ENCODE measurements at places on chromosomes 2 and 18.

DNA sequence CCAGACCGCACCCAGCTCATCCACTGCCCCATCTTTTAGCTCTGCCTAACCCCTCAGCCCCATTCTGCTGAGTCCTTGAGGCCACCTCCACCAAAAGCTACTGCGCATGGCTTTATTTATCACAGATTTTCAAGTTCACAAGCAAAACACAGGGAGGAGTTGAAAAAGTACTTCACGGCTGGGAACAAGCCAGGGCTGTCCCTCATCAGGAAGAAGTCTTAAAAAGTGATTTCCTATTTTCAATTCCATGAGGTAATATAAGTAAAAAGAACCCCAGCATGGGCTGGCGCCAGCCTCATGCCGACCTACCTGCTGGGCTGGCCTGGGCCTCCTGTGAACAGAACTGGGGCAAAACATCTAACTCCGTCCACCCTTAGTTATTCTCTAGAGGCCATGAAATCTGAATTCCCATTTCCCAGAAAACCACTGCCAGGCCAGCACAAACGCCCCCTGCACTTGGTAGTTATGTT, 69.0 kb downstream of the POLR1A start:
- DNase-seq: no peak

GRCh38 chr2:80482276-80482675, 177.7 kb upstream of the LRRTM1 start:
- no peak for DNase-seq

- peak; percentile 20 for DNase-seq
These were observed 2.0 kb downstream of the SATB2 start for GRCh38 chr2:199455545-199456382.

DNA sequence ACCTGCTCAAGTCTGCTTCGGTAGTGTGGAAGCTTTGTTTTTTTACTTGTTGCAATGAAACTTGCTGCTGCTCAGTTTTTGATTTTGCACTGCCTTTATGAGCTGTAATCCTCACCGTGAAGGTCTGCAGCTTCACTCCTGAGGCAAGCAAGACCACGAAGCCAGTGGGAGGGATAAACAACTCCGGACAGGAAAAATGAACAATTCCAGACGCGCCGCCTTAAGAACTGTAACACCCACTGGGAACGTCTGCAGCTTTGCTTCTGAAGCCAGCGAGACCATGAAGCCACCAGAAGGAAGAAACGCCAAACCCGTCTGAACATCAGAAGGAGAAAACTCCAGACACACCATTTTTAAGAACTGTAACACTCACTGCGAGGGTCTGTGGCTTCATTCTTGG, 245.7 kb upstream of the REG3G start:
- no peak for DNase-seq

DNA sequence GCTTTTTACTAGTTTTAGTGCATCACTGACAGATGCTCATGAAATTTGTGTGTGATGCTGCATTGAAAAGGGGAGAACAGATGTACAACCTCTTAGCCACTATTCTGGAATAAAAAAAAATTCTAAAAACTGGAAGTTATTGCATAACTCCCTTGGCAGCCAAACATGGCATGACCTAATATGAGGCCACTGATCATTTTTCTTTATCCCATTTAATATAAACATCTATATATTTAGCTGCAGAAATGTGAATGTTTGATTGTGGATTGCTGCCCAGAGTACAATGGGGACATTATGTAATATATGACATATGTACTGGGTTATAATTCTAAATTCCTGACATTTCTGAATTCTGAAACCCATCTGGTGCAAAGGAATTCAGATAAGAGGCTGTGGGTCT, 86.5 kb downstream of the CDCA7 start:
- DNase-seq: peak; percentile 43

- DNase-seq: no peak
These were observed 68.0 kb upstream of the RIOK3 start for GRCh38 chr18:23384778-23385736.

GRCh38 chr2:128368437-128369107, 49.9 kb upstream of the HS6ST1 start:
- DNase-seq: no peak

GRCh38 chr2:233917116-233917515, at the start of gene TRPM8:
Gene TRPM8 (plus strand): TSS chr2:233917373. CDS start chr2:233926538, 9,165 bp downstream.
- DNase-seq: no peak

- peak; percentile 65 for DNase-seq
These were observed 319.8 kb downstream of the RND3 start for GRCh38 chr2:150167711-150168110.

GRCh38 chr18:36394486-36394885, 97.0 kb downstream of the FHOD3 start:
- no peak for DNase-seq

DNA sequence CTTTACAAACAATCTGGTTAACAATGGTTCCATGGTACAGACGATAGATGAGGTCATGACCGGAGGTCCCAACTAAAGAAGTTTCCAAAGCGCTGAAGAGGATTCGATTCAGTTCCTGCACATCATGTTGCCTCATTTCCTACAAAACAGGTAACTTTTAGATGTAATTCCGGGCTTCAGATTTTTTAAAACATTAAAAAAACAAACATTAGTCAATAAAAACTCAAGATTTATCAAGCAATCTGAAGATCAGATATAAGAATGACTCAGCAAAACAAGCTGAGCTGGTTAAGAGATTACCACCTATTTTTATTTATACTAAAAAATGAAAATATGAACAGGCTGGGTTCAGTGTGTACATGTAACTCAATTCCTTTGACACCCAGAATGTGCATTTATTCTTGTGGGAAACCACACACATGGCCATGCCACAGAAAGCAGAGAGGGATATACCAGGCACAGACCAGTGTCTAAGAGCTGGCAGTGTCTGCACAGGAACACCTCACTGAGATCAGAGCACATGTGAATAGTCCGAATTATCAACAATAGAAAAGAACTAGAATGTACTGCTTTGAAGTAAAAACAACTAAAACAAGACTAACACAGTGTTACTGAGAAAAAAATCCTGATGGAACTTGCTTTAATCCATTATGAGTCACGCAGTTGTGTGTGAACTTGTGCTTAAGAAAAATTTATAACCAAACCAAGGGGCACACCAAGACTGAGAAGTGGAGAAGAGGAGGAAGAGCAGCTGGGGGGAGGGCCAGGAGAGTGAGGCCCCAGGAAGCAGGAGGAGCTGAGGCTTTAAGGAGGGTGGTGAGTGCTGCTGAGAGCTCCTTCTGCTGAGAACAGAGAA, 9.5 kb downstream of the USP40 start:
- DNase-seq: peak; percentile 58

- no peak for DNase-seq
These were observed 187.6 kb downstream of the ZNF521 start for GRCh38 chr18:25164211-25164847.

DNA sequence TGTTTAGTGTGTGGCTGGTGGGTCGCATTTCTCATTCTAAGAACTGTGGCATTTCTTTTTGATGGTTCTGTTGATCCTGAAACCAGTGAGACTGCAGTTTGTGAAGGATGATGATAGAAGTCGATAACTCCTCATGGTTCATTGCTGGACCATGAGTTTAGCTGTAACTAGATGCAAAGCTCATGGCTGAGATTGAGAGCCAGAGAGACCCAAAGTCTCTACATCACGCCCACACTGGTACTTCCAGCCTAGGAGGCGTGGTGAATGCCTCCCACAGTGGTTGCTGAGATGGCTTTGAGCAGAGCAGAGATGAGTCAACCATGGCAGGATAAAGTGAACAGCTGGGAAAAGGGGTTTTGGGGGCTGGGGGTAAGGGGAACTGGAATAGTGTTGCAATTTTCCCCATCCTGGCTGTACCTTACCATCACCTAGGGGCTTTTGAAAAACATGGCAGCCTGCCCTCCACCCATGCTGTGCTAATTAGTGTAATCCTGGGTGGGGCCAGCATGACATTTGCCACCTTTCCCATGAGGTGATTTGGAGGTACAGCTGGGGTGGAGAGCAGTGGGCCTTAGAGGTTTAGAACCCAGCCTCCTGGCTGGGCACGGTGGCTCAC, 24.1 kb downstream of the INPP4A start:
- DNase-seq: no peak

- DNase-seq: peak; percentile 59
These were observed 1.6 kb upstream of the LPIN1 start for GRCh38 chr2:11744631-11745394.

DNA sequence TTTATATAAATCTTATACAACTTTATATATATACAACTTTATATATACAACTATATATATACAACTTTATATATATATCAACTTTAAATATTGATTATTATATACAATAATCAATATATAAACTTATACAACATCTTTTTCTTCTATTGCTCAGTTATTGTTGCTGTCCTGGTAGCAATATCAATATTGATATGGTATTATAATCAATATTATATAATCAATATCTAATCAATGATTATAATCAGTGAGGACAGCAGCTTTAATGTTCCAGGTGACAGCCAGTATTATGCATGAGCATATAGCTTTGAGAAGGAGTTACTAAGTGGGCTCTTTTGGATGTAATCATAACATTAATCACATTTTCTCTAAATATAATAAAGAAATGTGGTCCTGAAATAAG, 242.3 kb upstream of the SOX11 start:
- DNase-seq: no peak

DNA sequence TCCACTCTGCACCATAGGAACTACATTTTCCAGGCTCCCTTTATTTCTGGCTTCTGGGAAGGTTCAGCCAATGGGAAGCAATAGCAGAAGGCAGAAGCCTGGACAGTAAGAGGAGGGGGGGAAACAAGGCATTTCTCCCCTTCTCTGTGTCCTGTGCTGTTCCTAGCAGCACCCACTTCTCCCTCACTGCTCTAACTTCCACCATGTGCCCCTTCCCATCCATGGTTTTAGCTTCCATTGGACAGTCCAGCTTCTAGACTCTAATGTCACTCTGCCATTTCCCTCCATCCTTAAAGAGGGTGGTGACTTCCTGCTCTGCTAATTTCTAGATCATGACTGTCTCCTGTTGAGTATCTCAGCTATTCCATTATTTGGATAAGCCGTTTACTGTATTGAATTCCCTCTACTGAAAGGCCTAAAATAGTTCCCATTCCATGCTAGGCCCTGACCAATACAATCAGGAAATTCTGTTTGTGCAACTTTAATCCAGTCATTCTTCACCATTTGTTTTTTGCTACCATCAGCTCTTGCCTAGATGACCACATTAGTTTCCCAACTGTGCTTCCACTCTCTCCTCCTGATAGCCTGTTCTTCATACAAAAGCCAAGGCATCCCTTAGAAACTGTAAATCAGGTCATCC, 20.8 kb upstream of the LYPD1 start:
- DNase-seq: no peak

GRCh38 chr2:74039611-74040010, 54.9 kb downstream of the TET3 start:
- no peak for DNase-seq

- DNase-seq: peak; percentile 78
These were observed 90.9 kb downstream of the ACVR1 start for GRCh38 chr2:157785200-157785599.

DNA sequence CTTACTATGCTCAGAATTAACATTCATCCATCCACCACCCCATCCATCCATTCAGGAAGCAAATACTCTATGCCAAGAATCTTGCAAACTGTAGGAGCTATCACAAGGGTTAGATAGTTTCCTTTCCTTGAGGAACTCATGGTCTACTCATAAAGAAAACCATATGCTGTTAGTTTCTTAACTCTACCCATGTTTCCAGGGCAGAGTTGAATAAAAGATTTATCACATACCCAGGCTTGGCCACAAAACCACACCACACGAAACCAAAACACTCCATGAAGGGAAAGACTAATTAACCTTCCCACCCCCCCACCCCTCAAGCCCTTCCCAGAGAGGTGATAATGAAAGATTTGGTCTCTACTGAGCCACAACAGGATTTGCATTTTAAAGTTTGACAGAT, 23.7 kb upstream of the MSGN1 start:
- DNase-seq: peak; percentile 20

DNA sequence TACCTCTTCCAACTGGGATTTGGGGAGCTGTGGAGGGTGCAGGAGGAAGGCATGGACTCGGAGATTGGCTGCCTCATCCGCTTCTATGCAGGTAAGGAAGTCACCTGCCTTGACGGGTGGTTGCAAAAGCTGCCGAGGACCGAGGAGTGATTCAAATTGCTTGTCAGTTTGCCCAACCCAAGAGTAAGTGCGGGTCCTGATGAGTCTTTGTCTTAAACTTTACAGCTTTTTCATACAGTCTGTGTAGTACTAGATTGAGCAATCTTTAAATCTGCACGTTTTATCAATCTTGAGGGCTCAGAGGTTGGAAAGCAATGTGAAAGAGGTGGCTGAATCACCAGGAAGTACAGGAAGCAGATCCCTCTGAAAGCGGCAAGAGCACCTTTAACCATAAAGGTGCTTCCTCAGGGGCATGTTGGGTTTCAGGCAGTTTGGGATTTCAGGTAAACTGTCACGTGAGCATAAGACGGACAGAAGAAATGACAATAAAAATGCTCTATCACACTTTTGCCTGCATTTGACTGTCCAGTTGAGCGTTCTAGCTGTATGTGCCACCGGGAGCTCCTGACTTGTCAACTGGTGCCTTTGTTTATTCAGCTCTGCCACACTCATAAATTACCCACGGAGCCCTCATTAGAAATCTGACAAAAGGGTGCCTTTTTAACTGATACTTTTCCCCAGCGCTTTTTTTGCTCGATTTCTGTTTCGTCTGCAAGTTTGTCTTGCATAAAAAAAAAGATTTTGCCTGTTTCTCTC, 2.0 kb downstream of the PHLPP1 start:
- peak; percentile 61 for DNase-seq

GRCh38 chr2:9210030-9210429, 3.4 kb downstream of the ASAP2 start:
- no peak for DNase-seq

- DNase-seq: no peak
These were observed 12.2 kb upstream of the ITPRID2 start for GRCh38 chr2:181879295-181879694.

DNA sequence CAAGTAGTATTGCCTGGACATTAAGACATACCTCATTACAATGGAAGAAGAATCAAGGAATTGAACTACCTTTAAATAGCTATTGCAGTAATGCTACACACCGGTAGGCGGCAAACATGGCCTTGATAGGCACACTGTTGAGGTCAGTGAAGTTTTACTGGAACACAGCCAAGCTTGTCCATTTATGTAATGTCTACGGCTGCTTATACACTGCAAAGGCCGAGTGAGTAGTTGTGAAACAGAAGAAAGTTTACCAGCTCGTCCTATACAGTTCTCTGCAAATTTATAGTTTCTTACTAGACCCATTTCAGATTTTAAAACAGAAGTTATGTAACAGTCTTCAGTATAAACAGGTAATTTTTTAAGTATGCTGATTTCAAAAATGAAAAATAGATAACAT, 38.8 kb downstream of the PPP4R1 start:
- DNase-seq: peak; percentile 98

GRCh38 chr2:33497221-33497650, 20.8 kb downstream of the RASGRP3 start:
- DNase-seq: peak; percentile 6
